CD4-positive, CD25-positive, alpha-beta regulatory T cell (primary cell): ENCODE measurements at places on chromosomes 6 and 20. TPM values are rescaled to one million over a fixed set of nuclear protein-coding genes. Genes with fewer than 3 reads are reported as not detected.

DNA sequence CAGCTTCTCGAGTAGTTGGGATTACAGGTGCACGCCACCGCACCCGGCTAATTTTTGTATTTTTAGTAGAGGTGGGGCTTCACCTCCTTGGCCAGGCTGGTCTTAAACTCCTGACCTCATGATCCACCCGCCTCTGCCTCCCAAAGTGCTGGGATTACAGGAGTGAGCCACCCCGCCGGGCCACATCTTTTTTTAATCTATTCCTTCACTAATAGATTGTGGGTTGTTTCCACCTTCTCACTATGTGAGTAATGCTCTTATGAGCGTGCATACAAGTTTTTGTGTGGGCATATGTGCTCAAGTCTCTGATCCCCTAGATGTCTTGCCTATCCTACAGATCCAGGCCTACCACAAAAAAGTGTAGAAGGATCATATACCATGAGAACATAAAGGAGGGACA is 30.7 kb downstream of the CARMIL1 start:
- no peaks in the 10 kb centered on the region for H3K27me3 ChIP-seq
- no peak for DNase-seq
- no peaks in the 10 kb centered on the region for H3K36me3 ChIP-seq
- H3K27ac ChIP-seq = no peak overlapping the region
- H3K4me3 ChIP-seq = no peak overlapping the region

Gene FAM184A
- 7.7 TPM for total RNA-seq

- no peak for DNase-seq
- no peak overlapping the region for H3K4me3 ChIP-seq
- H3K4me1 ChIP-seq = peaks cover 5% of the 10 kb centered on the region
- H3K36me3 ChIP-seq = no peaks in the 10 kb centered on the region
- H3K27ac ChIP-seq = no peak overlapping the region
- H3K27me3 ChIP-seq = no peaks in the 10 kb centered on the region
These were observed 32.6 kb upstream of the ZBP1 start for GRCh38 chr20:57652606-57653545.

DNA sequence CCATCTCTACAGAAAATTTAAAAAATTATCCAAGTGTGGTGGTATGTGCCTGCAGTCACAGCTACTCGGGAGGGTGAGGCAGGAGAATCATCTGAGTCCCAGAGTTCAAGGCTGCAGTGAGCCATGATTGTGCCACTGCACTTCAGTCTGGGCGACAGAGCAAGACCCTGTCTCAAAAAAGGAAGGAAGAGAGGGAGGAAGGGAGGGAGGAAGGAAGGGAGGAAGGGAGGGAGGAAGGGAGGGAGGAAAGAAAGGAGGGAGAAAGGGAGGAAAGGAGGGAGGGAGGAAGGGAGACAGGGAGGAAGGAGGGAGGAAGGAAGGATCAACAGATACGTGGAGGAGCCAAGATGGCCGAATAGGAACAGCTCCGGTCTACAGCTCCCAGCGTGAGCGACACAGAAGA is 90.1 kb downstream of the ZNF217 start:
- H3K4me3 ChIP-seq = no peak overlapping the region
- DNase-seq = no peak
- no peaks in the 10 kb centered on the region for H3K4me1 ChIP-seq
- H3K27me3 ChIP-seq = no peaks in the 10 kb centered on the region
- no peak overlapping the region for H3K27ac ChIP-seq

DNA sequence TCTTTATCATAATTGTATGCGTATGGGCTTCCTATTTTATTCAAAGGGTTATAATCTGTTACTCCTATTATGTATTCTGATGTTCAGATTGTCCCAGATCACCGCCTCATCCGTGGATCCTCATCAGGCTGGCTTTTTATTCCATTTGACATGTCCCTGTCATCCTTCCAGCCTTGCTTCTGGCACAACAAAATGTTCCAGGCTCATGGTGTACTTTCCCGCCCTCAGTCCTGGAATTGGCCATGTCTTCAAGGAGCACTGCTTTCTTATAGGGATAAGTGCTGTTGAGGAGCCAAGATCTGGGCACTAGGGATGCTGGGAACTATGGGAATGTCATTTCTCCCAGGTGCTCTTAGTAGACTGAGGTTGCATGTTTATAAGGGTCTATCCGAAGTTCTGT is 207.8 kb downstream of the JARID2 start:
- DNase-seq = no peak
- no peak overlapping the region for H3K27ac ChIP-seq
- peaks cover 11% of the 10 kb centered on the region for H3K4me1 ChIP-seq
- H3K36me3 ChIP-seq = peaks cover 3% of the 10 kb centered on the region
- H3K4me3 ChIP-seq = no peak overlapping the region

Gene SOX18
- total RNA-seq = not detected

Gene CTAGE9
- not detected for total RNA-seq

Gene KCTD20
- 41.7 TPM for total RNA-seq

DNA sequence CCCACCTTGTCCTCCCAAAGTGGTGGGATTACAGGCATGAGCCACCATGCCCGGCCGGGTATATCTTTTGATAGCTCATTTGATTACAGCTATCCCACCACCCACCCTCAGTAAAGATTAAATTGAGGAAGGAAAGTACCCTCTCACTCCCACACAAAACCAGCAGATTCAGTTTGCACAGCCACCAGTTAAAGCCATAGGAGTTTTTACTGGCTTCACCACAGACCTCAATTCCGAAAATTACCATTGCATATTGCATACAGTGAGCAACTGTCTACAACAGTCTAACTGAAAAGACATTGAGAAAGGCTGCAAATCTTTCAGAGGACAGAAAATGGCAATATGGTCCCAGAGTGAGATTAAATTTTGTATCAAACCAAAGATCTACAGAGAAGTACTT is 34.9 kb downstream of the ESF1 start:
- no peak for DNase-seq
- no peaks in the 10 kb centered on the region for H3K4me1 ChIP-seq
- no peak overlapping the region for H3K4me3 ChIP-seq

DNA sequence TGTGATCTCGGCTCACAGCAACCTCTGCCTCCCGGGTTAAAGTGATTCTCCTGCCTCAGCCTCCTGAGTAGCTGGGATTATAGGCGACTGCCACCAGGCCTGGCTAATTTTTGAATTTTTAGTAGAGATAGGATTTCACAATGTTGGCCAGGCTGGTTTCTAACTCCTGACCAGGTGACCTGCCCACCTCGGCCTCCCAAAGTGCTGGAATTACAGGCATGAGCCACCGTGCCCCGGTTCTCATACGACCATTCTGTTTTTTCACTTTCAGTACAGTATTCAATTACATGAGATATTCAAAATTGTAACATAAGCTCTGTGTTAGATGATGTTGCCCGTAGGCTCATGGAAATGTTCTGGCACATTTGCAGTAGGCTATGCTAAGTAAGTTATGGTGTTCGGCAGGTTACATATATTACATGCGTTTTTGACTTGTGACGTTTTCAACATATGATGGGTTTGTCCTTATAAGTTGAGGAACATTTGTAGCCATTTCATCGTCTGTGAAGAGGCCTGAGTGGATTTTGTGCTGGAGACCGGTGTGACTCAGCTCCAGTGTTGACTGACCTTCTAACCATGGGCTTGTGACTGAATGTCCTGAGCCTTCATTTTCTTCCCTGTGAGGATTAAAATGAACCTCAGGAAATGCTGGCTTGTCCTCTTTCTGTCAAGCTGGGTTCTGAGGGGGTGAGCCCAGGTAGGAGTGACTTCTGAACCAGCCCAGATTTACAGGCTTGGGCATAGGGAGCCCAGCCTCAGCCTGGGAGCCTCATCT is 12.2 kb downstream of the PPARD start:
- H3K36me3 ChIP-seq = peaks cover 51% of the 10 kb centered on the region
- peaks cover 2% of the 10 kb centered on the region for H3K4me1 ChIP-seq
- no peaks in the 10 kb centered on the region for H3K27me3 ChIP-seq

DNA sequence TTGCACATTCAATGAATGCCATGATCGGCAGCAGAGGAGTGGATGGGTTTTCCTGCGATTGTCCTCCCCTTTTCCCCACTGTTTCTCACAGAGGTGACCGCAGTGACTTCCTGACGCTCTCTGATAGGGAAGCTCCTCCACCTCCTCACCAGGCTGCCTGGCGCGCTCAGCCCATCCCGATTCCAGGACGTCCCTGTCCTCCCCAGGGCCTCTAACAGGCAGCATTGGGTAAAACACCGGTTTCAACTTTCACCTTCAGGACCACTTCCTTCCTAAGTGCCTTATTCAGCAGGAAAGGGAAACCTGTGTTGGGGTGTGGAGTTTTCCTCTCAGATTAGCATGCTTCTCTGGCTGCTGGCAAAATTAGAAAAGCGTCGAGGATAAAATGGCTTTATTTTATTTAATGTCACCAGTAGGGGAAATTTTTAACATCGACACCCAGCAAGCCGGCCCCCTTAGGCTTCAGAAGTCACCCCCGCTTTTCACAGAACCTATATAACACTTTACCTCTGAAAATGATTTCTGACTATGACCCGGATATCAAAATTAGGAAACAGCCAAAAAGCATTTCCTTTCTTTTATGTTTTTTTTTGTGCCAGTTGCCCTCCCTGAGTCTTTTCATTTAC is 570.4 kb upstream of the GJE1 start:
- no peaks in the 10 kb centered on the region for H3K27me3 ChIP-seq
- no peak overlapping the region for H3K27ac ChIP-seq
- DNase-seq = no peak
- H3K4me3 ChIP-seq = peak overlapping the region; percentile 78
- H3K36me3 ChIP-seq = no peaks in the 10 kb centered on the region

Gene PTK6
- total RNA-seq = 0.20 TPM

DNA sequence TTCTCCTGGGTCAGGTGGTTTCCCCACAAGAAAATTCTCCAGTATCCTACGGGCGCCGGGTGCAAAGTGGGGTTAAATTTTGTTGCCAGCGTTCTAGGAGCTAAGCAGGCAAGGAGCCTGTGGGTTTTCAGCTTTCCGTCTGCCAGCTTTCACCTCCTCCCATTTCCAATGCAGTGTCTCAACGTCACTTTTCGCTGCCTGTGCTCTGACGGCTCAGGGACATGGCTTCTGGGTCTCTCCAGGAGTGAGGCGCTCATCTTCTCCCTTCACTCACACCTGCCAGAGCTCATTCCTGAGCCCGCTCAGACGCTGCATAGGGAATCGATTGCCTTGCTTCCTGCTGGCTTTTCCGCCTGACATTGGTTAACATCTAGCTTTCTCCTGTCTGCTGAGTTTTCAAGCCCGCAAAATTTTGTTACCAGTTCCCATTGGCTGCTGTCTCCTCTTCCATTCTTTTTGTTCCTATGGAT is 7.3 kb upstream of the NAA20 start:
- H3K4me3 ChIP-seq = no peak overlapping the region
- no peaks in the 10 kb centered on the region for H3K4me1 ChIP-seq
- peaks cover 3% of the 10 kb centered on the region for H3K27me3 ChIP-seq
- H3K27ac ChIP-seq = no peak overlapping the region
- no peak for DNase-seq

GRCh38 chr6:13407709-13408695 is 79.4 kb downstream of the GFOD1 start:
- H3K27ac ChIP-seq = no peak overlapping the region
- H3K27me3 ChIP-seq = no peaks in the 10 kb centered on the region
- no peak for DNase-seq
- H3K36me3 ChIP-seq = no peaks in the 10 kb centered on the region
